Cardiac atrium fibroblast (primary cell): ENCODE measurements at places on chromosomes 3 and 15. TPM values are rescaled to one million over a fixed set of nuclear protein-coding genes. Genes with fewer than 3 reads are reported as not detected.

Gene CFAP100
- not detected in 2 replicates for total RNA-seq

Gene WWTR1
- total RNA-seq, result 44.2 and 74.7 TPM in 2 replicates

Gene KLHL40
- total RNA-seq, result not detected in 2 replicates

Gene ST8SIA2
- total RNA-seq, result not detected in 2 replicates

Gene PLA2G4D
- not detected in 2 replicates for total RNA-seq

Gene PLEKHO2
- 25.1 and 27.1 TPM in 2 replicates for total RNA-seq

Gene PYGO1
- 3.8 and 9.2 TPM in 2 replicates for total RNA-seq

Gene FETUB
- total RNA-seq, result not detected in 2 replicates

Gene EAF2
- total RNA-seq, result 0.32 TPM in 1 of 2 replicates, not detected in the other

Gene MCF2L2
- 0.16 and 0.18 TPM in 2 replicates for total RNA-seq

Gene EXD1
- not detected in 2 replicates for total RNA-seq

Gene ACTC1
- total RNA-seq, result not detected in 2 replicates

Gene LTF
- total RNA-seq, result under 0.01 and 23.3 TPM in 2 replicates

Gene ARPP21
- not detected in 2 replicates for total RNA-seq

Gene PATL2
- under 0.01 TPM in 1 of 2 replicates, not detected in the other for total RNA-seq

Gene GABRG3
- not detected in 2 replicates for total RNA-seq
